SK-MEL-5 (cell line): ENCODE measurements at places on chromosomes 6 and 20. TPM values are rescaled to one million over a fixed set of nuclear protein-coding genes. Genes with fewer than 3 reads are reported as not detected.

DNA sequence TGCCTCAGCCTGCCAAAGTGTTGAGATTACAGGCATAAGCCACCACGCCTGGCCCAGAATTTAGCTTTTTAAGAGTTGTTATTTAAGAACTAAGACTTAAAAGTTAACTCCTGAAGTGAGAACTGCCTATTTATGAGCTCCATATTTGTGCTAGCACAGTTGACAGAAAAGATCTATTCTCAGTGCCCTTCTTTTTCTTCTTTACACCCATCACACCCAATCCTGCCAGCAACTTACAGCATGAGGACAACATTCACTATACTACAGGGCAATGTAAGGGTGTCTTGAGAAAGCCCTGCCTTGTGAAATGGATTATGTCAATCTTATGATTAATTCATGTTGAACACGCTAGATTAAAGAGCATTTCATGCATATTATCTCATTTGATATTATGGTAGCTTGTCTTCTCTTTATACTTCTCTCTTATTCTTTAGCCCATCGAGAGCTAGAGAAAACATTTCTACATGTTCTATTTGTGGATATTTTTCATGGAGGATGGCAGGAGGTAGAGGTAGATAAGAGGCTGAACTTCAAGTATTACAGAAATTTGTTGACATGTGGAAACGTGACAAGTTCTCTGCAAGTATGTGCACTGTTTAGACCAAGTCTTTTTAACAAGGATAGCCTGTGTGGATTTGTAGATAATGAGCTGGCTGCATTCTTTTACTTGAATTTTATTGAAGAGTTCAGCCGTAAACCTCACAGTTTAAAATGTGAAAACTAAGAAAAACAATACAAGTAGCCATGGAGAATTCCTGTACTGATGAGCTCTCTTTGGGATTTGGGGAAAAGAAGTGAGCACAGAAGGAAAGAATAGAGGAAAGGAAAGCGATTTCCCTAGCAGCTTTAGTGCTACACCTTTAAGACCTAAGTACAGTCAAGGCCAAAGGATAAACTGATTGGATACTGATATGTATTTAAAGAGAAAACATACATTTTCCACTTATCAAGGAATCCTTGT lies 212.2 kb downstream of the ARHGAP18 start:
- DNase-seq = no peak

GRCh38 chr6:41071501-41071922 lies 644 bp downstream of the OARD1 start:
- DNase-seq = no peak

DNA sequence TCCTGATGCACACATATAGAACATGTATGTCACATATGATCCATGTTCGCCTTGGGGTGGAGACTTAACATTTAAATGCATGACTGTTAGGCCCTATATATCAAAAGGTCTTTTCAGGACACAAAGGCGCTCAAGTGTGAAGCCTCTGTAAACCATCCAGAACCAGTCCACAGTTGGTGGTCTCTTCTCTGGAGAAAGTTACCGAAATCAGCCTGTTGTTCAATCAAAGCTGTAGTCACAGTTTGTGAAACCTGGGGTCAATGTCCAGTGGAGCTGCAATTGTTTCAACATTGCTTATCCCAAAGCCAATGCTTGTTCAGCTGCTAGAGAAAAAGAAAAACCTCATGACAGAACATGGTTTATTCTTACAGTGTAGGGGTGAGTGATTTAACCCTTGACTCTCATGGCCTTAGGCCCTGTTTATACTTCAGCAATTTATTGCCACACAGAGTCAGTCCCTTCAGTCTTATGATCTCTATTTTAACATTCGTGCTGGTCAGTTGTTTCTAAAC lies 193.6 kb upstream of the CST7 start:
- DNase-seq = no peak

DNA sequence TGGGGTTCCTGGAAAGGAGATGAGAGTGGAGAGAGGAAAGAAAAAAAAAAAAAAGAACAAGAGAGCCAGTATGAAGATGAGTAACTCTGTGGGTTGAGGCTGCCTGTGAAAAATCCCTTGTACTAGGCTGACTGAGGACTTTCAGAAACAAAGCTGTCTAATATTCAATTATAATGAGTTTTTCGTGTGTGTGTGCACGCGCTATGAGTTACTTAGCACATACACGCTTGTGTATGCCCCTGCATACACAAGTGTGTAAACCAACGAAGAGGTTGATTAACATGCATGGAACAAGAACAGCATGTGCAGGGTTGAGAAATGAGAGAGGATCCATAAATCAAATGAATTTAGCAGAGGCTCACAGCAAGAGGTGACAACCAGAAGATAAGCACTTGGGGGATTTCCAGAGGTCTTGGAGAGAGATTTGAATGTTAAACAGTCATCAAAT lies 4.8 kb upstream of the RBPJL start:
- no peak for DNase-seq

LSM14B gene
- total RNA-seq = 40.4 and 43.2 TPM in 2 replicates

DYNLT2 gene
- 0.61 and 1.4 TPM in 2 replicates for total RNA-seq
